Thyroid gland (tissue), 4 donors: ENCODE measurements at places on chromosomes 1 and 21.

DNA sequence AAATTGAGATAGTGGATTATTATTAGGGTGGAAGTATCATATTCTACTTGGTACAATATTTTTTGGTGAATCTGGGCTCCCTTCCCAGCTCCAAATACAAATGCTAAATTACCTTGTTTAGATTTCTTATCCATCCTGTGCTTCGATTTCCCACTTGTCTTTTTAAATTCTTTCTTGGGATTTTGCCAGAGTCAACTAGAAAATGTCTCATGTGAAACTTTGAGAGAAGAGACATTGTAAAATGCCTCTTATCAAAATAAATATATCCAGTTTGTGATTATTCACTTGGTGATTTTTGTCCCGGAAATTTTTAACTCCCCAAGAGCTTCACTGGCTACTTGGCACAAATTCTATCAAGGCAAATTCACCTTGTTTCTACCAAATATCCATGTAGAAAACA is 202.0 kb downstream of the FMN2 start:
- DNase-seq = no peak

GRCh38 chr1:32201011-32201855 is 838 bp downstream of the CCDC28B start:
- peak; percentile 74 for DNase-seq

- DNase-seq = no peak
Observed at GRCh38 chr1:83961571-83962295, 37.2 kb downstream of the TTLL7 start.

DNA sequence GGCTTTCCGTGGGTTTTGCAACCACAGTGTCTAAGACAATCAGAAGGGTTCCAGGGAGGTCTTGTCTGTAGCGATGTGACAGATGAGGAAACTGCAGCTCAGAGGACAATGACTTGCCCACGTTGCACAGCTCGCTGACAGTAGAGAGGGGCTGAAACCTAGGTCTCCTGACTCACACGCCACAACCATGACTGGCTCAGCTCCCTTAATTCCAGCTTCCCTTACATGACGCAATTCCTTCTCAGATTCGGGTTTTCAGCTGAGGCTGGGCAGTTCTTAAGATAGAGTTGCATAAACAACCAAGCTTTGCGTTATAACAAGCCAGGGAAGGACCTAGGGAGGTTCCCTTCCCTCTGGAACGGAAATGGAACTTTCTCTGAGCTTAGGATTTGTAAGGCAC is 36.3 kb downstream of the DHCR24 start:
- DNase-seq = no peak

- DNase-seq = no peak
Observed at GRCh38 chr1:87077959-87078639, 163.7 kb downstream of the HS2ST1 start.

DNA sequence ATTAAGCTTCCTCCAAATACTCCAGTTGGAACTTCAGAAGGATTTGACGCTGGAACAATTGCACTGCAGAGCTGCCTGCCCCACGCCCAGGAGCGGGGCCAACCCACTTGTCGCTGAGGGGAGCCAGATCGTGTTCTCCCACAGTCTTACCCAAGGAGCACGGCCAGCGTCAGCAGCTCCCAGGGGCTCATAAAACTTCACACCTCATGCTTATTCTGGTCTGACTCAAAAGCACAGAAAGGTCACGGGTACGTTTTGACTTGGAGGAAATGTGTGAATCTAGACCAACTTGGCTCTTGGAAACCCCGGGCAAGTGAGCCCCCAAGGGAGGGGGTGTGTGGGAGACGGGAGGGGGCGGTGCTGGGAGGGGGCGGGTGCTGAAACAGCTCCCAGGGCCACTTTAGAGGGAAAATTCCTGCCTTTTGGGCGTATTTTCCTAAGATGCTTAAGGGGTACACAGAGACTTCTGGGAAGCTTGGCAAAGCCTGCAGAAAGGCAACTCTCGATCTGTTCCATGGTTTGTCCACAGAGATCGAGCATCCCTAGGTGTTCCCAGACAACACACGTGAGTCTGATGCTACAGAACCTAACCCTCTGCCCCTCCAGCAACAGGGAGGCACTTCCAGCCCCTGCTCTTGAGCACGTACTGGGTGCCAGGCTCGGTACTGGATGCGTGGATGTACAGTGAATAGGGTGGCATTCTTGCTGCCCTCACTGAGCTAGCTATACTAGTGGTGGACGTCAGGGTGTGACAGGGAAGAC is 98.9 kb downstream of the DHRS3 start:
- DNase-seq = peak; percentile 81

DNA sequence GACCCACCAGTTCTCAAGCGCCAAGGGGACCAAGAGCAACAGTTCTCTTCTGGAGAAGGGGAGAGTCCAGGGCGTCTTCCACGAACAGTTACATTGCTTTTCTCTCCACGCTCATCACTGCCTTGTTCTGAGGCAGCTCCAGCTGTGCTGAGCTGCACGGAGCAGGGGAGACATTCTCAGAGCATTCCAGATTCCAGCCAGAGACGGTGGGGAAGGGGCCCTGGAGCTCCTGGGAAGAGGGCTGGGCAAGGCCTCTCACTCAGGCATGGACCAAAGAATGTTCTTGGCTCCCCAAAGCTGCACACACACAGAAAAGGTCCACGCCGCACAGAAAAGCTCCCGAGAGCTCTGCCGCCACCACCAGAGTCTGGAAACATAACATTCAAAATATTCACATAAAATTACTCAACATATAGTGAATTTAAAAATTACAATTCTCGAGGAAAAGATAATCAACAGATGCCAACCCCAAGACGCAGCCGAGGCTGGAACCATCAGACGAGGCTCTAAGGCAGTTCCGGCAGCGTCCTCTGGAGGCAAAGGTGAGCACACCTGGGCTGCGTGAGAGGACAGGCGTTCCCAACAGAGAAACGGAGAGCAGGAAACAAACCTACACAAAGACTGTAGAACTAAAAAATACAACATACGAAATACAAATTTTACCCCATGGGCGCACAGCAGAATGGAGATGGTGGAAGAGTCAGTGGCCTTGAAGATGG is 40.5 kb downstream of the UBE2G2 start:
- peak; percentile 22 for DNase-seq
